Right lobe of liver (tissue), 6 donors: ENCODE measurements at places on chromosomes 2 and 18. TPM values are rescaled to one million over a fixed set of nuclear protein-coding genes. Genes with fewer than 3 reads are reported as not detected.

DNA sequence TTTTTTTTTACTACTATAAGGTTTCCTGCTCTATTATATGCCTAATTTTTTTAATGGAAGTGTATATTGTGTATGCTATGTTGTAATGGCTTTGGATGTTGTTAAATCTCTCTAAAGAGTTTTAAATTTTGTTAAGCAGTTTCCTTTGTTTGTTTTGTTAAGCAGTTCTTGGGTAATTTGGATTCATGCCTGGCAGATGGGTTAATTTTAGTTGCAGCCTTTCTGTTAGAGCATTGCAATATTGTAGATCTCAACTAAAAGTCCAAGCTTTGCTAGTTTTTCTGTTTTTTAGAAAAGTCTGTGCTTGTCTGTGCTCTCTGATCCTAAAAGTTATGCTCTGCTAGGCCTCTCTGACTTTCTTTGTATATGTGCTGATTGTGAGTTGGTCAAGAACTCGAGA lies 1229.0 kb upstream of the NRXN1 start:
- no peak overlapping the region for H3K4me3 ChIP-seq
- H3K27ac ChIP-seq, result no peak overlapping the region
- H3K36me3 ChIP-seq, result no peaks in the 10 kb centered on the region
- H3K27me3 ChIP-seq, result no peaks in the 10 kb centered on the region
- no peak for DNase-seq
- H3K4me1 ChIP-seq, result no peaks in the 10 kb centered on the region

DNA sequence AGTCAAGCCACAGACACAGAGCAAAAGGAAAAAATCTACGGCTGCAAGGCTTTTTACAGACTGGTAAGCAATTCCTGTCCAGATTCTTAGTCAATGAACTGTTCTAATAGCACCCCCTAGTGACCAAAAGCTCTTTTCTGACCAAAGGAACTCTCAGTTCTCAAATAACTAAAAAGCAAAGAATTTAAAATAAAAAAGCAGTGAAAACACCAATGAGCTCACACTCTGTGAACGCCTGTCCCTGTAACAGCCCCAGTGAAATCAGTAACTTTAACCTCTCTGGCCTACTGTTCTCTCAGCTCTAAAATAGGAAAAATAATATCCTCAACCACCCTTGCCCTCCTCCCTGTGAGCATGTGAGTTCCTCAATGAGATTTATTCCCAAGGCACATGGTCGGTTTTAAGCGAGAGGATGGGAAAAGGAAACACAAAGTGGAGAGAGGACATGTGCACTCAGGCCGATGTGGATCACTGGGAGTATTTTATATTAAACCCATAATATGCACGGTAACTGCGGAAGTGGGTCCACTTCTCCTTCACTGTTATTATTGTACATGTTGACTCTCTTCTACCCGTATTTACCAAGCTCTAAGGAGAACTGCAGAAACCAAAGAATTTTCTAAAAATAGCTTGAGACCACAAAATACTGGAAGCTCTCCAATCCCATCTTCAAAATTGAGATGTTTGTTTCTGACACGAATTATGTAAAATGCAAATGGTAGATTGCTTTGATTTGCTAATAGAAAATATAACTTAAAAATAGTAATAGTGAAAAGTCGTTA lies 128.5 kb downstream of the STK39 start:
- H3K36me3 ChIP-seq, result no peaks in the 10 kb centered on the region
- H3K4me3 ChIP-seq, result no peak overlapping the region
- no peak overlapping the region for H3K27ac ChIP-seq

GATA6 gene
- total RNA-seq, result 8.6 TPM

DNA sequence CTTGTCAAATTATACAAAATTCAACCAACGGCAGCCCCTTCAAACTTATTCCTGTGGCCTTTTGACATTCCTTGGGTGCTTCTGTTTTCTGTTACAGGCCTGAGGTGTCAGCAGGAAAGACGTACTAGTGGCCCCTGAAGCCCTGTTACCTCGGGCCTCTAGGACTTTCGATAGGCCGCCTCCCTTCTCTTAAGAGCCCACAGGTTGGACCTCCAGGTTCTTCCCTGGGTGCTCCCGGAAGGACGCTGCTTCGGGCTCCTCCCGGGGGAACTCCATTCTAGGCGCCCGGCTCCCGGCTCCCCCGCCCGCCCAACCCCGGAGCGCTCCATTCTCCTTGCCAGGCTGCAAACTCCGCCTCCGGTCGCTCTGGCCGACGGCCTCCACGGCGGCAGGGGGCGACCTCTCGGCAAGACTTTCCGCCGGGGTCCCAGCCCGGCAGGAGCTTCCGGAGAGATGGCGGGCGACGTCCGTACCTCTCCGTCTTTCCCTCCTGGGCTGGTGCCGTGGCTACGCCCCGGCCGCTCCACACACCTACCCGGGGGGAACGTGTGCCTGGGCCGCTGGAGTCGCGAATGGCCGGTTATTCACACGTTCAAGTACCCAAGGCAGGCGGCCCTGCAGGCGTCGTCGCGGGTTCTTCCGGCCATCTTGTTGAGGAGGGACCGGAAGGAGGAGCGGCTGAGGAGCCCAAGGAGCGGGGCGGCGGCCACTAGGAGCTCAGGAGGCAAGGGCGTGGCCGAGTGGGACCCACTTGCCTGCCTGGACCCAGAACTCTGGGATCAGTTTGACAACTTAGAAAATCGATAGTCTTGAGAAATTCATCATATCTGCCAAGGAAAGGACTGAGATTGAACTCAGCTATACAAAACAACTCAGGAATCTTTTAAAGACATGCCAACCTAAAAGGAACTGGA lies 27.5 kb downstream of the BOLA3 start:
- H3K36me3 ChIP-seq, result no peaks in the 10 kb centered on the region

- no peaks in the 10 kb centered on the region for H3K36me3 ChIP-seq
- no peak for DNase-seq
- H3K4me3 ChIP-seq, result no peak overlapping the region
Measured at GRCh38 chr2:175621821-175622220, 380.2 kb downstream of the LNPK start.

DNA sequence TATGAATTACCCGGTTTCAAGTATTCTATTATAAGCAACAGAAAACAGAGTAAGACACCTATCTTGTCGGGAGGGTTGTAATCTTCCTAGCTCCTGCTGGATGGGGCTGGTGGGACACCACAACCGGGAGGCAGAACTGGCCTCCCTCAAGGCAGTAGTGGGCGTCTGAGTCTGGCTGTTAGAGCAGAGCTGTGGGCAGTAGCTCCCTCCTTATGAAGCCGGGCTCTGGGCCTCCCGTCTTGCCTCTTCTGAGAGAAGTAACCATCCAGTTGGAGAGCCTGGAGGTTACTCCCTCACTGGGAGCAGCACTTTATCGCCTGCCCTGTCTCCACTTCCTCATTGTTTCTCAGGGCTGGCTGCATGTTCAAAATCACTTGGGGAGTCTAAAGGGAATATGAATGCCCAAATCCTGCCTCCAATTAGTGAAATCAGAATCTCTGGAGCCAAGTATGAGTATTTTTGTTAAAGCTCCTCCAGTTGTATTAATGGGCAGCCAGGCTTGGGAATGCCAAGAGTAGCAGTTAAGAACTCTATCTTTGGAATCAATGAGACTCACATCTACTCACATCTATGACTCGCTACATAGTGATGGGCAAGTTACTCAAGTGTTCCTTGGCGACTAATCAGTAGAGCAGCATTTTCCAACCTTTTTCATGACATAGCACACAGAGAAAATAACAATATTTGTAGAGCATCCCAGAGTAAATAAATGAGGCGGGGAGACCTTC lies 27.3 kb upstream of the NRP2 start:
- H3K27me3 ChIP-seq, result no peaks in the 10 kb centered on the region
- H3K27ac ChIP-seq, result no peak overlapping the region
- H3K4me3 ChIP-seq, result no peak overlapping the region
- DNase-seq, result no peak

DNA sequence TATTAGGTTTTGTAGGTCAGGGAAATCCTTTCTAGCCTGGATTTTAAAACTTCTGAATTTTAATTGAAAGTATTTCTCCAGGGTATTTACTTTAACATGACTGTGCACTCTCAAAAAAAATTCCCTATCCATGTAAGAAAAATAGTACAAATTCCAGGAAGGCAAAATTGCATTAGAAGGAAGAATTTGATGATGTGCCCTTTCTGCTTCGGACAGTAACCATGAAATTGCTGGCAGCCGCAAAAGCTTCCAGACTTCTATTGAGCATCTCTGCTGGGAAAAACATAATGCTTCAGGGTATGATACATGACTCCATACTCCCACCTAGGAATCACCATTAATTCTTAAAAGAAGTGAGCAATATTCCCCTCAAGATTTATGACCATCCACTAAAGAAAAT lies 17.2 kb upstream of the KLF7 start:
- no peak overlapping the region for H3K4me3 ChIP-seq
- no peaks in the 10 kb centered on the region for H3K27me3 ChIP-seq
- H3K27ac ChIP-seq, result no peak overlapping the region
- no peak for DNase-seq
- no peaks in the 10 kb centered on the region for H3K36me3 ChIP-seq

GRCh38 chr2:44705356-44705755 lies 236.1 kb upstream of the SIX3 start:
- H3K4me1 ChIP-seq, result no peaks in the 10 kb centered on the region
- no peak overlapping the region for H3K27ac ChIP-seq
- no peaks in the 10 kb centered on the region for H3K36me3 ChIP-seq
- no peak for DNase-seq
- no peak overlapping the region for H3K4me3 ChIP-seq
- H3K27me3 ChIP-seq, result no peaks in the 10 kb centered on the region

DNA sequence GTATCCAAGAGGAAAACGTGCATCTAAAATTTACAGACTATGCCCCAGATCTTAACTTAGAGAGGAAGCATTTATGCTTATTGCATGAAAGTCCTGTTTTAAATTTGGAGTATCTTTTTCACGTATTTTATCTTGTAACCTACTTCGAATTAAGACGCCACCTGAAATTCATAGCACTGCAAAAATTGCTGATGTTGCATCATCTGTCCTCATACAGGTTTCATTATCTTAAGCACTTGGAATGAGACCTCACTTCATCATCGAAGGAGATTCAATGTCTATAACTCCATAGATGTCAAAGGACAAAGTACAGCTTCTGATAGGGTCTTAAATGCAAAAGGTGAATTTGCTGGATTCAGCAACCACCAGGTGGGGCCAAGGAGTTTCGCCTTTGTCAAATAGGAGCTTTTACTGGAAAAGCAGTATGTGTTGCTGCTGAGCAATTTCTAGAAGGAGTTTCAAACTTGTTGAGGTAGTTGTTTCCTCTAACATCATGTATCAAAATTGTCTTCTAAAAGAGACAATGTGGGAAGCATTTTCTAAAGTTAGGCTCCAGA lies 106.4 kb upstream of the CCDC85A start:
- DNase-seq, result no peak
- no peaks in the 10 kb centered on the region for H3K4me1 ChIP-seq
- H3K27me3 ChIP-seq, result no peaks in the 10 kb centered on the region
- H3K27ac ChIP-seq, result no peak overlapping the region

DNA sequence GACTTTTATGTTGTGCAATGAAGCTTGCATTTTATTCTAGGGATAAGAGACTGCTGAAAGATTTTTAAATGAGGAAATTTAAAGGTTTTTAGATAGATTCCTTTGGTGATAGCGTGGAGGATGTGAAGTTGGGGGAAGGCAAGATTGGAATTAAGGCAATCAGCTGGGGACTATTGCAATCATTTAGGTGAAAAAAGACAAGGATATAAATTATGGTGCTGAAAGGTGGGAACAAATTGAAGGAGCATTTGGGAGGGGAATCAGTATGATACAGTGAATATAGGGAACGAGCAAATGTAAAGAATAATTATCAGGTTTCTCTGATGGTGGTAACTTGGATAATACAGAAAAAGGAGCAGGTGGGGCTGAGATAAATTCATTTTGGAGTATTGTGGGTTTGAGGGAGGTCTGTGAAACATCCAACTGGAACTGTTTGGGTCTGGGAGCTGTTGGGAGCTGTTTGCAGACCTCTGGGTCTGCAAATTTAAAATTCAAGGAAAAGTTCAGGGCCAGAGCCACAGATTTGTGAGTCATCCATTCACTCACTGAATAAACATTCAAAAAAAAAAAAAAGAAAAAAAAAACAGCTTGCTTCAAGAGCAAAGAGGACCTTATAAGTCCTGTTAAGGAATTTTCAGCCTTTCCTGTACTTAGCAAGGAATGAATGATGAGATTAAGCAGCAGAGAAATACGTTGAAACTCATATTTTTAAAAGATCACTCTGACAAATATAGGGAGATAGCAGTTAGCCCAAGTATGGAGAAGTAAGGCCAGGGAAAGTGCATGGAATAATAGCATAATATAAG lies 257.5 kb upstream of the FN1 start:
- H3K36me3 ChIP-seq, result no peaks in the 10 kb centered on the region
- DNase-seq, result no peak
- H3K27ac ChIP-seq, result peak overlapping the region; percentile 11
- peaks cover 2% of the 10 kb centered on the region for H3K4me1 ChIP-seq
- no peaks in the 10 kb centered on the region for H3K27me3 ChIP-seq

- peak overlapping the region; percentile 50 for H3K4me3 ChIP-seq
- peaks cover 4% of the 10 kb centered on the region for H3K4me1 ChIP-seq
- no peaks in the 10 kb centered on the region for H3K36me3 ChIP-seq
- H3K27me3 ChIP-seq, result peaks cover 33% of the 10 kb centered on the region
- DNase-seq, result peak; percentile 57
- H3K27ac ChIP-seq, result no peak overlapping the region
Measured at GRCh38 chr18:5895876-5896740, 786 bp upstream of the TMEM200C start.

DNA sequence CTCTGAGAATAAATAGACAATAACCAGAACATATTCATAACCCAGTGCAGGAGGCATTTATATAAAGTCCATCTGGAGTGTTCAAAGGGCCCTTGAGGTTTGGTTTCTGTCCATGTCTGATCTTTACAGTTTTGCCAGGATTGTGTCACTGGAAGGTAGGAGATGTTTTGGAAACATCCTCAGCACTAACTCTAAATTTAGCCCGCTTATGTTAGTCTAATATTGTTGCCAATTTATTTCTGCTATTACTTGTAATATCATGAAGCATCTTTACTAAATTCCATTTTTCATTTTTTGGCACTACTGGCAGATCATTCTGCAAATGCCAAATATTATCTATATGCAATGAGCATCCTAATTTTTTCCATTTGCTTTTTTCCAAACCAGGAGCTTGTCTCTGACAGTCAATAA lies 22.4 kb upstream of the REV1 start:
- no peak for DNase-seq
- H3K27me3 ChIP-seq, result no peaks in the 10 kb centered on the region
- no peaks in the 10 kb centered on the region for H3K36me3 ChIP-seq
- H3K27ac ChIP-seq, result no peak overlapping the region
- H3K4me1 ChIP-seq, result no peaks in the 10 kb centered on the region
- H3K4me3 ChIP-seq, result no peak overlapping the region
